ENCODE measurements at places on chromosomes 3 and 15. TPM values are rescaled to one million over a fixed set of nuclear protein-coding genes. Genes with fewer than 3 reads are reported as not detected.

Gene FYCO1
- total RNA-seq = 11.2 TPM

Gene CCNB2
- total RNA-seq = 22.2 TPM

Gene PRICKLE2
- 13.7 TPM for total RNA-seq

Gene CACNA2D3
- 3.2 TPM for total RNA-seq

Gene LDHAL6B
- total RNA-seq = not detected

Gene GREM1
- under 0.01 TPM for total RNA-seq

Gene GRK7
- not detected for total RNA-seq

Gene SPATA12
- not detected for total RNA-seq

Gene ACP3
- 1.5 TPM for total RNA-seq

Gene PRRT3
- total RNA-seq = 2.8 TPM

Gene LCTL
- total RNA-seq = 0.32 TPM

Gene UBAP1L
- total RNA-seq = 0.16 TPM

Gene MORC1
- not detected for total RNA-seq

Gene CFAP91
- not detected for total RNA-seq

Gene NR2E3
- total RNA-seq = not detected

Gene IP6K2
- total RNA-seq = 54.9 TPM

Gene CORO2B
- 15.9 TPM for total RNA-seq

Gene ISG20
- total RNA-seq = 4.9 TPM

Gene PDCD6IP
- total RNA-seq = 241 TPM

Gene PLS1
- total RNA-seq = 0.16 TPM

Gene ZBTB47
- total RNA-seq = 23.5 TPM

Gene NR1I2
- total RNA-seq = not detected

Gene ADAMTS7
- 16.8 TPM for total RNA-seq

Gene TM4SF18
- total RNA-seq = 0.36 TPM

Gene TCTA
- 31.8 TPM for total RNA-seq

Gene RTP4
- total RNA-seq = 0.18 TPM

Gene TRMT10C
- 18.8 TPM for total RNA-seq

Gene ARNT2
- 6.1 TPM for total RNA-seq

Gene FBXW12
- total RNA-seq = not detected

Measured in cardiac atrium fibroblast (primary cell).